ENCODE measurements at places on chromosomes 1 and 21.

GRCh38 chr1:113811156-113811887 lies 954 bp downstream of the RSBN1 start:
- DNase-seq: no peak

DNA sequence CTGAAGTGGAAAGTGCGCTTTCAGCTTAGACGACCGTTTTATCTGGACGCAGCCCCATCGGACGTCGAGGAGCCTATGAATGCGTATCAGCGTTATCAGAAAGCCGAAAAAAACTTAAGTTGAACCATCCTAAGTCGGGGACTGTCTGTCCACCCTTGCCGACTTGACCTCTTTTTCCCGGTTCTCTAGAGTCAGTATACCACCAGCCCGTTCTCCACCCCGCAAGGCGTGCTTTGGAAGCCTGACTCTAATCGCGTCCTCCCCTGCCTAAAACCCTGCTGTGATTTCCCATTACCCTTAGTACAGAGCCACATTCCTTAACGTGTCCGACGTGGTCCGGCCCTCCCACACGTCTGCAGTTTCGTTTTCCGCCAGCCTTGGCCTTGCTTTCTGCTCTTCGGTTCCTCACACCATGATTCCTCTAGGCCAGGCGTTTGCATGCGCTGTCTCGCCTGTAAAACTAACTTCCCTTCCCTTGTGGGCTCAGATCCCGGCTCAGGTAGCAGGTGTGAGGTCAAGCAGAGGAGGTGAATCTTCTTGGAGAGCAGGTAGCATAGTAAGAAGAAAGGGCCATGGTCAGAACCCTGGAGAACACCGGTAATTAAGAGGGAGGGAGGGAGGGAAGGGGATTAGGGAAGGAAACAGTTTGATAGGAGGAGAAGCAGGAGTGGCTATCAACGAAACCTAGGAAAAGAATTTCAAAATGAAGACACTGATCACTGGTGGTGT lies 865 bp downstream of the ADPRS start:
- no peak for DNase-seq

DNA sequence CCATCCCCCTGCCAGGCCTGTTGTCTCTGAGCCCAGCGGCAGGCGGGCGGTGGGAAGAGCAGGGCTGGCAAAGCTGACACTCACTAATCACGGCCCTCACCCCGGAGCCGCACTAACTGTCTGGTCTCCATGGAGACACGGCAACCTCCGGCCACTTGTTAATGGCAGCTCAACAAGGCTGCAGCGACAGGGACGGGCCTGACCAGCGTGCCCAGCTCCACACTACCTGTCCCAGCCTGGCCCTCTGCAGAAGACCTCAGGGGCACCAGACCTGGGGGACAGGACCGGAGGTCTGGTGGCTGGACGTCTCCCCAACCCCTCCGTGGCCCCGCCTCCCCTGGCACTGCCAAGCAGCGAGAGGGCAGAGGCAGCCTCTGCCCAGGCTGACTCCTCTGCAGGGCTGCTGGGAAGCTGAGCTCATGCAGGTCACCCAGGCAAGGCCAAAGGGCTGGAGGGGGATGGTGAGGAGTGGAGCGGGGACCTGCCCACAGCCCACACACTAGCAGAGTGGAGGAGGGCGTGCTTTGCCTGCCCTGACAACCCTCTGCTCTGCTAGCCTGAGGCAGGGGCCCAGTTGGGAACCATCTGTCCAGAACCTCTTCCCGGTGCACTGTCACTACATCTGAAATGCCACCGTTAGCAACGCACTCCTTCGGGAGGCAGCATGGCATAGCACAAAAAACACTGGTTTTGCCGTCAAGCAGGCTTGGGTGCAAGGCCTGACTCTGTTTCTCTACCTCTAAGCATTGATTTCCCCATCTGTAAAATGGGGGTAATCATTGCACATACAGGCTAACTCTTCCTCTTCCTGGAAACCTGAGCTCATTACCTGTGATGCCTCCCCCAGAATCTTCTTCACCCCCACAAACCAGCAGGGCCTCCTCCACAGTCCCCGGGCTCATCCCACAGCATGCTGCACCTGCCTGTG lies 29.6 kb upstream of the WASF2 start:
- DNase-seq: no peak

- no peak for DNase-seq
These were observed 42.6 kb downstream of the KIRREL1 start for GRCh38 chr1:158035976-158036583.

- no peak for DNase-seq
These were observed 12.2 kb downstream of the SLC35F3 start for GRCh38 chr1:233916706-233917105.

DNA sequence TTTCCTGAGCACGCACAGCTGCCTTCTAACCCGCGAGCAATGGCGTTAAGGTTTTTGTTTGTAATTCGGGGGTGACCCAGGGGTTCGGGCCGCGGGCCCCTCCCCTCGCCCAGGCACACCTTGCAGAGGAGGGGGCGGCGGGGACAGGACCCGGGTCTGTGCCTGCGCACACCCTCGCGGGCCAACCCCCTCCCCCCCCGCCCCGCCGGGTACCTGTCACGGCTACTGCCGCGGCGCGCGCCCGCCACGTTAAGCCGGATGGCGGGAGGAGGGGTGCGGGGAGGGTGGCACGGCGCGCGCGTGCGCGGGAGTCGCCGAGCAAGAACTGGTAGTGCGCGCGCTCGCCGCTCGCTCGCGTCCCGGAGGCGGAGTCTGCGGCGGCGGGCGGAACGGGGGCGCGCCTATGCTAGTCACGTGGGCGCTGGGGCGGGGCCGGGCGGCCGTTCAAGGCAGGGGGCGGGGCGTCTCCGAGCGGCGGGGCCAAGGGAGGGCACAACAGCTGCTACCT lies at the start of gene TPTE:
TPTE (plus strand) TSS at position 493 of the 508 bp plus-strand sequence. CDS start 17,141 bp downstream, outside the sequence.
- DNase-seq: no peak

- DNase-seq: no peak
These were observed 788 bp downstream of the ISG15 start for GRCh38 chr1:1013922-1014648.

GRCh38 chr1:11057477-11057876 lies 2.3 kb downstream of the SRM start:
- no peak for DNase-seq

DNA sequence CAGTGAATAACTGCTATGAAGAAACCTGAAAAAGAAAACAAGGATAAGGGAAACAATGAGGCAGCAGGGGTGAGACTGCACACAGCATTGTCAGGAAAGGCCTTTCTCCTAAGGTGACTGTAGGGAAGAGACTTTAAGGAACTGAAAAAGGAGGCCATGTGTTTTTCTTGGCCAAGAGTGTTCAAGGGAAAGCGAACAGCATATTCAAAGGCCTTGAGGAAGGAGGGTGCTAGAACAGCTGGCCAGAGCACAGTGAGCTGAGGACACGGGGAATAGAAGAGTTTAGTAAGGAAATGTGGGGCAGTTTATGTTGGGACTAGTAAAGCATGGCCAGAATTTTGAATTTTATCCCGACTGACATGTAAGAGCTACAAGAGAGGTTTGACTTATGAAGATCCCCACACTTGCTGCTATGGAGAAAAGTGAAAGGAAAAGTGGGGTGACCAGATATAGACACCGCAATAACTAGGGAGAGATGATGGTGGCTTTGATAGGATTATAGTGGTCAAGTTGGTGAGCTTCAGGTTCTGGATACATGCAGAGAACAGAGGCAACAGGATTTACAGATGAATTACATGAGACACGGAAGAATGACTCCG lies 1.4 kb downstream of the RWDD2B start:
- DNase-seq: no peak

- DNase-seq: no peak
These were observed 92.5 kb downstream of the RNF220 start for GRCh38 chr1:44497422-44498170.

DNA sequence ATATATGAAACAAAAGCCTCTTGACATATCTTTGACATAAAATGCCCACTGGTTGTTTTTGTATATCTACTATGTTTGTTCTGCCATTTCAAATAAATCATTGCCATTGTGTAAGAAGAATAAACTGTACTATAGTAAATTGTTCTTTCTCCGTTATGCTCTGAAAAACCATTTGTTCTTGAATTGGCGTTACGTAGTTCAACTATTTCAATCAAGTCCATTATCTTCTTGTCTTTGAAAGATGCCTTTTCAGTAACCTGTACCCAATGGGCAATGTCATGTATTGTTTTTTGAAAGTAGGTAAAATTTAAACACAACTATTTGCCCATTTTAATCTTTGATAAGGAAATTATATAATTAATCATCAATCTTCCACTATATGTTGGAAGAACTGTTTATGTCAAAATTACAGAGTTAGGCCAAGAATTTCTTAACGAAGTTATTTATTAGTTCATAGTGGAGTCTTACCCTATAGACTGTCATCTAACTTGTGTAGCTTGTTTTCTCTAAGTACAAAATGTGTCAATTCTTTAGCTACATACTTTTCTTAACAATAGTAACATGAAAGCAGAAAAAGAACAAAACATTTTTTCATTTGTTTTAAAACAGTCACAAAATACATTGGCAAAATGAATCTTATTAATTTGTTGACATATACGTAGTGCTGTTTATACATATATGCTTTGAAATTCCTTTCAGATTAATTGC lies 294.8 kb downstream of the PTPRC start:
- DNase-seq: no peak

GRCh38 chr21:15306271-15306670 lies 241.5 kb upstream of the NRIP1 start:
- DNase-seq: no peak

- no peak for DNase-seq
These were observed 7.0 kb downstream of the KCNA3 start for GRCh38 chr1:110667776-110668175.

DNA sequence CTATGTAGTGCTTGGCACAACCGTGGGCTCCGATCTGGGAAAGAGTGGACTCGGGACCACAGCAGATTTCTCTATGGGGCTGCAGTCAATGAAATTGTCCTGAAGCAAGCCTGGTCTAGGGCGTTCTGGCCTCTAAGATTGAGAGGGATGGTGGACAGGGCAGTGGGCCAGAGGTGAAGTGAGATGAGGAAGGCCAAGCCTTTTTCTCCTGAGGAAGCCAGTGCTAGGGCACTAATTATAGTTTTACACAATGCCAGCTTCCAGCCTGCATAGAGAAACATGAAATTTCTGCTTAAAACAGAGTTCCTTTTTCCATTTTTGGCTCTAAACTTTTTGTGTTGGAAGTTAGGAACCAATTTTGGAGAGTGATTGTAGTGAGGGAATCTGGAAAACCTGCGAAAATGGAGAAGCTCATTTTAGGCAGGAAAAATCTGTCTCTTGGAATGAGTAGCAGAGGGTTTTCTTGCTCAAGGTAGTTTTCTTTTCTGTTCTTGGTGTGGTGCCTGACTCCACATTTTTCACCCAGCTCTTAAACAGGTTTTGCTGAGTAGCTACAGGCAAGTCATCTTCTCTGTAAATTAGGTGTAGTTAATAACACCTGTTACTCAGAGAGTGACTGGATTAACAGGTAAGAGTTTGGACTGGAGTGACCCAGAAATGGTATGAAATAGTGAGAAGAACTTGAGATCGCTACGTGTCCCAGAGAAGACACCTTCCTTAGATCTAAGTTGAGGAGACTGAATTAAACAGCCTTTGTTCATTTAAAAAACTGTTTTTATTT lies 22.1 kb downstream of the UCK2 start:
- no peak for DNase-seq

DNA sequence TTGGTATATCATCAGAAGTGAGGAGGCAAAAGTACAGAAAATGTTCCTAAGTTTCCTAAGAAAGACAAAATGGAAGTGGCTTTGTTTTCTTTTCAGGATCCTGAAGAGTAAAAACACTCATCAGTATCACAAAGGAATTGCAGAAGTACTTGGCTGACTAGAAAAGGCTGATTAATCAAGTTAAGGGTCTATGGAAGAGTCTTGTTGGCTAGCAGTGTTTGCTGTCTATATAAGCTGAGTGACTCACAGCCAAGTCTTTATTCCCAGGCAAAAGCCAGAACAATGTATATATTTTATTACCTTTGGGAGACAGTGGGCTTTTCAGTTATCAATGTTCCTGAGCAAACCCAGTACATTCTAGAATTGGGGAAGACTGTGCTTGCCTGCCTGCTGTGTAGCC lies 777.0 kb downstream of the PLA2G4A start:
- no peak for DNase-seq

GRCh38 chr1:223739366-223740037 lies 27.2 kb downstream of the CAPN2 start:
- DNase-seq: no peak

- DNase-seq: no peak
These were observed 43.8 kb upstream of the DMRTB1 start for GRCh38 chr1:53415432-53415831.

- DNase-seq: no peak
These were observed 1.5 kb downstream of the CPTP start for GRCh38 chr1:1326075-1326605.

GRCh38 chr1:183734543-183735036 lies 70.3 kb upstream of the RGL1 start:
- DNase-seq: no peak

DNA sequence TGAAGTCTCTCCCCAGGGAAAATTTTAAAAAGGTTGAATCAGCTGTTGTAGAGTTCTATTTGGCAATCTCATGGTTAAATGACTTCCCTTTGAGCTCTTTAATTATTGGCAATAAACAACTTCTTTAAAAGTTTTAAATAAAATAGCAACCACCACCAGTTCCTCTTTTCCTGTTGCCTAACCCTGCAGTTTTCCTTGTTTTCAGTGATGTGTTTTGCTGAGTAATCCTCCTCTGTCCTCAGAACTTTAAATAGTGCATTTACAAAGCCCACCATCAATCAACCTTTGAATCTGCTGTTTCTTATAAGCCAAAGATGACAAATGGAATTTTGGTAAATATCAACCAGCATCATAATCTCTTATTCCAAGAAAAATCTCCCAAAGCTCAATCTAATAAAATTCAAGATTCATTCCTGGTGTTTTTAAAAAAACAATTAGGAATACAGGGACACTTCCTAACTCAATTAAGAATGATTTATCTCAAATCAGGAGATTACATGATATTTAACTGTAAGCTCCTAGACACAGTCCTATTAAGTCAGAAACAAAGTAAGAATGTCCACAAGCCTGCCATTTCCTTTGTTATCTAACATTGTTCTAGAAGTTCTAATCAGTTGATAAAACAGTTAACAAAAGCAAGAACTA lies 14.8 kb downstream of the AVPR1B start:
- DNase-seq: no peak

- no peak for DNase-seq
These were observed 2.7 kb upstream of the NEGR1 start for GRCh38 chr1:72285074-72285425.

- DNase-seq: no peak
These were observed at the start of gene GIPC2 for GRCh38 chr1:78045926-78046778. TSS of gene GIPC2 (plus strand) at chr1:78045966. CDS start at chr1:78046095, 129 bp downstream.

GRCh38 chr1:33965086-33965485 lies 101.2 kb downstream of the HMGB4 start:
- DNase-seq: no peak

DNA sequence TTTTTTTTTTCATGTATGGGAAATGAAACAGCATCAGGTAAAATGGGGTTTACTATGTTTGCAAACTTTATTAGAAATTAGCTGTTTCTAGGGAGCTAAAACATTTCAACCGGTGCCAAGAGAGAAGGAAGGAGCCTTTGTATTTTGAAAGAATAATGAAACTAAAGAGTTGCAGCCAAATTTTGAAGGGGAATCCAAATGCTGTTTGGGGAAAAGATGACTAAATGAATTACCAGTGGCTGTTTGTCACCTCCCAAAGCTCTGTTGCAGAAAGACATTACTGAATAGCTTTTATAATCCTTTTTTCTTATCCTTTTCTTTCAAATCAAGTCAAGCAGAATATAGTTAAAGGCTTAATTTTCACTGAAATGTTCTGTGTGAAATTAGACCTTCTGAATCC lies 591.3 kb upstream of the ADGRL2 start:
- DNase-seq: no peak

- DNase-seq: no peak
These were observed 1.4 kb downstream of the DENND1B start for GRCh38 chr1:197773856-197774255.

GRCh38 chr1:115326419-115326818 lies 11.6 kb downstream of the NGF start:
- no peak for DNase-seq

Data from activated CD8-positive, alpha-beta memory T cell treated with anti-CD3 and anti-CD28 coated beads for 4 hours (primary cell).